Activated CD4-positive, alpha-beta T cell treated with anti-CD3 and anti-CD28 coated beads, Interleukin-2, amount 50 U/mL, for 24 hours (primary cell): ENCODE measurements at places on chromosomes 1 and 21.
A peak's percentile ranks its signal among the peaks of the same experiment; 100 is the strongest.

DNA sequence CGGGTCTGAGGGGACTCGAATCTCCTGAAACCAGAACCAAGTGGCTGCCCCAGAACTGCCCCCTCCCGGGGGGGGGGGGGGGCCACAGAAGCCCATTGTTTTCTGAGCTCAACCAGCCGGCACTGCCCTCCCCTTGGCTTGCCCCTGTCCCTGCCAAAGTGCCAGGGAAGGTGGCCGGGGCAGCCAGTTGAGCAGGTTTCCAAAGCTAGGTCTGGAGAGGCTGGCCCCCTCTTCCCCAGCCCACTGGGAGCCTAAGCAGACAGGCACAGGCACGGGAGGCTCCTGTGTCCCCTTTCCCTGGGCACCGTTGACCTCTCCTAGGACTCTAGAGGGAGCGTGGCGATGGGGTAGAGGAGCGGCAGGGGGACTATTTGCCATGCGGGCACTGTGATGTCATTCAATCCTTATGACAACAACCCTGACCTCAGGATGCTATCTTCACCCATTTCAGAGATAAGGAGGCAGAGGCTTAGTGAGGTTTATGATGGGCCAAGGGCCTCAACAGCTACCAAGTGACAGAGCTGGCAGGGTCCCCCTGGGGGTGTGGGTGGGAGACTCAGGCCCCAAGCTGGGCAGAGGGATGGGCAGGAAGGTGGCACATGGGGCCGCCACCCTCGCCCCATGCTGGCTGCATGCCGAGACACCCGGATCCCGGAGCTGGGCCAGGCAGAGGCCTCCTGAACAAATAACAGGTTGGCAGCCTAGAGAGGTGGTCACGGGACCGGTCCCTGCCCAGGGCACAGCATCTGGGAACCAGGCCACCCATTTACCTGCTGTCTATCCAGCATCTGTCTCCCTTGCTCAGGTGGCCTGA lies 35.0 kb downstream of the RAP1GAP start:
- DNase-seq, result no peak

DNA sequence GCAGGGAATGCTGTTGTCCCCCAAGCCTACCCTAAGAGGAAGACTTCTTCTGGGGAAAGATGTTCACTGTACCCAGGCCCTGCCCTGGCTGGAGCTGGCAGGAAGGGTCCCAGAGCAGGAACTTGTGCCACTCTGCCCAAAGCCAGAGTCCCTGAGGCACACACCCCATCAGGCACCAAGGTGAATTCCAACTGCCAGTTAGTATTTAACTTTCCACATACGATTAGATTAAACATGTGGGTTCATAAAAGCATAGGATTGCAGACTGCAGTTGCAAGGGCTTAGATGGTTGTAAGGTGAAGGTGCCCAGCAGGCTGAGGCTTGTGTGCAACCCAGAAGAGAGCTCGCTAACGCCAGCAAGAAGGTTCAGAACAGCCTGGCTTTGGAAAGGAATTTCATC lies at the start of gene KCNE2:
TSS of gene KCNE2 (plus strand) at position 274 of the 400 bp plus-strand sequence. CDS start 6,473 bp downstream, outside the sequence.
- DNase-seq, result no peak

GRCh38 chr1:207279652-207280051 lies 41.8 kb upstream of the CD55 start:
- no peak for DNase-seq

DNA sequence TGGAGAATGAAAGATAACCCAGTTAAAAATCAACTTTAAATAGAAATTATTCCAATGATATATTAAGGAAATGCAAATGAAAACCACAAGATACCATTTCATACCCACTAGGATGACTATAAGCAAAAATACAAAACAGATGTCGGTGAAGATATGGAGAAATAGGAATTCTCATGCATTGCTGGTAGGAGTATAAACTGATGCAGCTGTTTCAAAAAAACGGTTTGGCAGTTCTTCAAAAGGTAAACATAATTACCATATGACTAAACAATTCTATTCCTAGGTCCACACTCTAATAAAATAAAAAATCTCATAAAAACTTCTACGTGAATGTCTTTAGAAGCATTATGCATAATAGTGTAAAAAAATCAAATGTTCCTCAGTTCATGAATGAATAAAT lies 763.3 kb upstream of the BRINP3 start:
- no peak for DNase-seq

GRCh38 chr21:28239340-28239739 lies 753.3 kb downstream of the LTN1 start:
- DNase-seq, result no peak

DNA sequence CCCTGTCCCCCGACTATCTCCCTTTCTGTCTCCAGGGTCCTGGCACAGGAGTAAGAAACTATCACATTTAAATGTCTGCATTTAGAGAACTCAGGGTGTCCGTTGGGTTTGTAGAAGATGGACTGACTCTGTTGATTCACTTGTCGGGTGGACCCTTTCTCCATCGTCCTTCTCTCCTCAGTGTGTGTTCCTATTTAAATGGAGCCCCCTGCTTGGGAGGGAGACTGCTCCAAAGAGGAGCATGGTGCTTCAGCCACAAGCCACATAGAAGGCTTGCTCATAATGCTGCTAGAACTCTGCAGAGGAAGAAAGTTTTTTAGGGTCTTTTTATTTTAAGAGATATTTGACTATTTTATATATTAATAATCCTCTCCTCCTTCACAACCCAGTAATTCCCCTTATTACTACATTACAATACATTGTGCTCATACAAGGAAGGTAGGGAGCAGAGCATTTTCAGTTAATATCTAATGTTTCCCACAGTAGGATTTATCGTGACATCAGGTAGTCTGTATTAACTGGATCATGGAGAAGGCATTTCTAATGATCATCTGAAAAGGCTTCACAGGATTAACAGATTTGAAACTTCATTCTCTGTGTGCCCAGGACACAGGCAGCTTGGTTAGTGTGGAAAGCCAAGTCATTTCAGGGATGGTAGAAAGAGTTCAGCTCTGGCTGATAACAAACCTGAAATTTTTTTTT lies 13.8 kb downstream of the FGGY start:
- no peak for DNase-seq

DNA sequence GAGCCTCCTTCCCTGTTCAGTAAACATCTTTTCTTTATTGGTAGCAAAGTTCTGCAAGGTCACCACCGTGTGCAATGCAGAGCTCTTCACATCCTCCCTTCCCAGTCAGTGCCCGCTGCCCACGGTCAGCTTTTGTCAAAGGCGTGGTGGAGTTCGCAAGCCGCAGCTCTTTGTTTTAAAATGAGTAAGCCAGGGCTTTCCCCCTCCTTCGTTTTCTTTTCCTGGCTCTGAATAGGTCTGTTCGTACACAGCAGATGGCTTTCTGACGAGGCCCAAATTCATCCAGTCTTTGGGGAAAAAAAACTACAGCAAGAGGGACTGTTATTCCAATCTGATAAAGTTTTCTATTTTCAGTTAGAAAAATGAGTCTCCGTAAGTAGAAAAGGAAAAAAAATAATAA lies 153.2 kb downstream of the LRIG2 start:
- DNase-seq, result no peak

- no peak for DNase-seq
Observed at GRCh38 chr1:27038020-27038419, 25.4 kb upstream of the TENT5B start.

- DNase-seq, result no peak
Observed at GRCh38 chr1:231178970-231179369, 17.1 kb downstream of the TRIM67 start.

- no peak for DNase-seq
Observed at GRCh38 chr1:147214842-147215539, 10.1 kb downstream of the FMO5 start.

GRCh38 chr1:109796484-109797302 lies 33.0 kb upstream of the EPS8L3 start:
- DNase-seq, result no peak

DNA sequence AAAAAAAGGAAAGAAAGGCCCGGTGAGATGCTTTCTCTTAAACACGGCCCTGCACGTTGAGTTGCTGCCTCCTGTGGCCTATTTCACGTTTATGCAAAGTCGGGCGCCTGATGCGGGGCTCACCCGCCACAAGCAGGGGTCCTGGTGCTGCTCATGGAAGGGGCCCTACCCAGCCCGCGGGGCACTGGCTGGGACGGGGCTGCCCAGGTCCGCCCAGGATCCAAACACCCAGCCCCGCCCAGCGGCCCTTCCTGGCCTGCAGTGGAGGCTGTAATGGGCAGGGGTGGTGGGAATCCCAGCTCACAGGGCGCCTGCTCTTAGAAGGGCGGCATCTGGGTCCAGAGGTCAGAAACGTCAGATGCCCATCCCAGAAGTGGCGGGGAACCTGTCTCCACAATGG lies 1.6 kb downstream of the COL6A2 start:
- DNase-seq, result no peak

GRCh38 chr1:170221031-170221430 lies 75.3 kb downstream of the NTMT2 start:
- no peak for DNase-seq

- DNase-seq, result no peak
Observed at GRCh38 chr1:94599095-94599813, 57.7 kb upstream of the F3 start.

DNA sequence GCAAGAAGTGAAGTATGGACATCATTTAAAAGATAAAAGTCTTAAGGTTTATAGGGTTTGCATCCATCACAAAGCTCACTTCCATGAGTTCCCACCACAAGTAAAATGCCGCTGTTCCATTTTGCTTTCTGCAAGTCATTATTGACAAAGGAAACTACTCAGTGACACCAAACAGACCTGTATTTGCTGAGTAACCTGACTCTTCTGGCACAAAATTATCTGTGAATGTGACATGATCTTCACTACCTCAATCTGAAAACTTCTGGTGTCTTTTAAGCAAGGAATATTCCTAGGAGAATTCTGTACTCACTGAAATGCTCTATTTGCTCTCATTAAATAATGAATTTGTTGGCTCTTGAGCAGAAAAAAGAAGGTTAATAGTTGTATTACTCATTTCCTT lies 1077.4 kb upstream of the ADGRL4 start:
- no peak for DNase-seq

- DNase-seq, result no peak
Observed at GRCh38 chr1:39048745-39049370, 22.7 kb downstream of the NDUFS5 start.

DNA sequence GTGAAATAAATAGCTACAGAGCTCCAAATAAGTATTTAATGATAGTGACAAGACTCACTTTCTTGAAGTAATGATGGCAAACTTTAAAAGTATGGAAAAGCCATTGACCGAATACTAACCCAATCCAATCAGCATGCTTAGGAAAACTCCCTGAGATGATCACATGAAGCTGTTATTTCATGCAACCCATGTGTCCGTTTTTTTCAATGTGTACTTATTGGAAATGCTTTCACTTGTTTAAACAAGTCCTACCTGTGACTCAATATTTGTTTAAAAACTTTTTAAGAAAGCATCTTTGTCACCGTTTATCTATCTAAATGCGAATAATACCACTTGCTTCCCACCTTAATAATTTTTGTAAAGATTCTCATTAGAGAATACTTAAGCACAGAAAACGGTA lies 185.8 kb downstream of the NRIP1 start:
- no peak for DNase-seq

- no peak for DNase-seq
Observed at GRCh38 chr1:116310180-116310579, 62.9 kb upstream of the ATP1A1 start.

GRCh38 chr1:98700228-98700627 lies 38.7 kb downstream of the SNX7 start:
- DNase-seq, result no peak

DNA sequence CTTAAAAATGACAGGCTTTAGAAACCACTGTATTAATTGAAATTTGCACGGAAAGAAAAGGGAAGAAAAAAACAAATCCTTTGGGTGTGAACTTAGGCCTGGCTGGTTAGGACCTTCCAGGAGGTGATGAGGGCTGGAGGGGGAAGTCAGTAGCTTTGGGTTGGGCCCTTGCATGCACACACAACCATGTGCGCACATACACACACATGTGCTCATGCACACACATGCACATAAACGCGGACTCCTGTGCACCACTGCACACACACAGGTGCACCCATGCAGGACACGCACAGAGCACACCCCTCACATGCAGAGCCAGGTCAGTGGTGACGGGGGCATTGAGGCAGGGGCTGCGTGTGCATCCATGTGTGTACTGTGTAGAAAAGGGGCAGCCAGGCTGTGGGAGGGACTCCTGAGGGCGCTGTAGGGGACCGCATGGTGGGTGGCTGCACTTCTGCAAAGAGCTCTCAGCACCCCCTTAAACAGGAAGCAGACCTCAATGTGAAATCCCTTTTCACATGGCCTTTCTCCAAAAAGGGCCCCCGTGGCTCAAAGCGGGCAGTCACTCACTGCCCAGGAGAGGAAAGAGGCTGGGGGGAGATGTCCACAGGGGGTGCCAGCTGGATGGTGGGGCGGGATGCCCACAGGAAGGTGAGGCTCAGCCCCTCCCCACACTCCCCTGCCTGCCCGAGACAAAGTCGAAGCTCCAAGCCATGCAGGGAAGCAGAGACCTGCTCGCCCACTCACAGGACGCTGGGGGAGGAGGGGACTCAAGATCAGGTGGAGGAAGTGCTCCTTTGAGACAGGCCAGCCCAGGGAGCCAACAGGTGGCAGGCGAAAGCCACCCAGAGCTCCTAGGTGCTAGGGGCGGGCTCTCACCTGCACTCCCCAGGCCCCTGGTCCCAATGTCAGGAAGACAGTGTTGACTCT lies 95.2 kb downstream of the ITPKB start:
- DNase-seq, result no peak

GRCh38 chr1:31624731-31625514 lies 7.4 kb downstream of the HCRTR1 start:
- no peak for DNase-seq

DNA sequence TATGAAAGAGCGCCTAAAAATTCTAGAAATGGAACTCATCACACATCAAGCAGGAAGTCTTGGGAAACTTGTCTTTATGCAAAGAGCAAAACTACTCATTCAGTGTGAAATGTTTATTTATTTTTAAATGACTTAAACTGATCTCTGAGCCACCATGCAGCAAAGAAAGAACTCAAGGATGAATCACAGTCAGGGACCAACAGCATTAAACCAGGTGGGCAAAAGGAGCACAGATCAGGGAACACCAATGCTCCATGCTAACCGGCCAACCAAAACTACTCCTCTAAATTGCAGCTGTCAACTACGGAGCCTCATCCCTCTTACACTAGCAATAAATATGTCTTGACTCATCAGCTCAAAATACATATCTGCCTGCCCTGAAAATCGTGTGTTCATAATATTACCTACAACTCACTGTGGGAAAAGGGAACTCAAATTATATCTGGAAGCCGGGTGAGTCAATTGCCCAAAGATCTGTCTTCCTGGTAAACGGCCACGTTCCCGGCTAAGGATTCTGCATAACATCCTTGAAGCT lies 129.2 kb downstream of the PTPN14 start:
- DNase-seq, result no peak

- DNase-seq, result peak; percentile 20
Observed at GRCh38 chr1:212457740-212458338, 25.1 kb downstream of the NENF start.

GRCh38 chr1:51336004-51336403 lies 5.6 kb upstream of the TTC39A start:
- no peak for DNase-seq

- no peak for DNase-seq
Observed at GRCh38 chr1:229102741-229103391, 168.0 kb upstream of the RAB4A start.

GRCh38 chr1:2801535-2802291 lies at the start of gene TTC34:
TTC34 (minus strand) TSS chr1:2801693; CDS start chr1:2800827, 866 bp downstream.
- DNase-seq, result peak; percentile 14

GRCh38 chr1:92973203-92973897 lies 12.1 kb upstream of the DIPK1A start:
- DNase-seq, result no peak
